ENCODE measurements at places on chromosomes 2 and 18.

- no peak for DNase-seq
Observed at GRCh38 chr2:42129947-42130346, 39.2 kb upstream of the EML4 start.

- DNase-seq: no peak
Observed at GRCh38 chr2:98771721-98772524, 41.0 kb upstream of the MGAT4A start.

- DNase-seq: no peak
Observed at GRCh38 chr2:219576505-219577388, 4.6 kb downstream of the INHA start.

GRCh38 chr2:8456151-8457091, 225.4 kb upstream of the ID2 start:
- DNase-seq: no peak

DNA sequence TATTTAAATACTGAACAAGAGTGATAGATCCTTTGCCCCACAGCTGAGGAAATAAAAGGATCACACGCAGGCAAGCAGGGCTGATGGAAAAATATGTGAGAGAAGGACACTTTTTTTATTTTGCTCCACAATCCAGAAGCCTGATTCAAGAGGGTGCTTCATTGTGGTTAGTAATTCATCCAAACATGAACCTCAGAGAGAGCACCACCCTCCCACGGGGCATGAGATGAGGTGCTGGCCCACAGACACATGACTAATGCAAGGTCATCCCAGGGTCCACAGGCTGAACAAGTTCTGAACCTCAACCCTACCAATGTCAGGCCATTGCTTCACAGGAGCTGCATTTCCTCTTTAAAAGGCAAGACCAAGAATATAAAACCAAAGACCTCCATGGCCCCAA, 239.6 kb downstream of the MREG start:
- peak; percentile 10 for DNase-seq

DNA sequence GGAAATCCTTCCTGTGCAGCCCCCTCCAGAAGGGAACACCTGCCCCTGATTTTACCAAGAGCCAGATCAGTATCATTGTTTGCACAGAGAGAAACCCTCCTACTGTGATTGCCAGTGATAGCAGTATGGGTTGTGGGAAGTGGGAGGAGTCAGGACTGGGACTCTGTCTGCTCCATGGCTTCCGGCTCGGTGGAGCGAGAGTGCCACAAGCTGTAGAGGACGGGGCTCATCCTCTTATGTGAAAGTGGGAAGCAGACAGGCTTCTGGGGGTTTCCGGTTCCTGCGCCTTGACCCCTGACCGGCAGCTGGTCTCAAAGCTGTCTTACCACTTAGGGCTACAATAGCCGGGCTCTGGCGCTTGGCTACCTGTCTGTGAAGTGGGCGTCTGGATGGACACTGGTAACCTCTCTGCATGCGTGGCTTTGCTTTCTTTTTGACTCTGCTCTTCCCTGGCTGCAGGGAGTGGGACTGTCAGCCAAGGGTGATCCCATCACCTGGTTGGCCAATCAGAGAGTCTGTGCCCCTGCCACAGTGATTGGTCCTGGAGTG, 79.7 kb downstream of the BCL2L11 start:
- DNase-seq: no peak

- no peak for DNase-seq
Observed at GRCh38 chr2:174965992-174966744, 39.0 kb downstream of the CHN1 start.

- DNase-seq: peak; percentile 14
Observed at GRCh38 chr2:127371037-127371436, 16.7 kb downstream of the MAP3K2 start.

All from erythroblast (primary cell).